Muscle of leg (tissue), 16 donors: ENCODE measurements at places on chromosomes 3 and 15. TPM values are rescaled to one million over a fixed set of nuclear protein-coding genes. Genes with fewer than 3 reads are reported as not detected.

The NRROS gene
- 2.8 TPM for total RNA-seq

DNA sequence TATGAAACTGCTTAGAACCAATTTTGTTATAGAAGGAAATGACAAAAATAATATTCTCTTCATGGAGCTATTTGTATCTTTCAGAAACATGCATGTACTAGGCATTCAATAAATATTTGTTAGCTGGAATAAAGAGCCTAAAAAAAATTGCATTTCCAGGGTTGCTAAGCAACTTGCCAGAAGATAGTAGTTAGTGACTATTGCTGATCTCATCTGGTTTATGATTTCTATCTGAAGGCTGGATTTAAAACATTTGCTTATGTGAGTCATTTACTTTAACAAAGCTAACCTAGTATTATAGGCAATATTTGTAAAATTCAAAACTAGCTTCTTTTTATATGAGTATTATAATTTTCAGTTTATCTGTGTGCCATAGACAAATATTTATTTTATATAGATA lies 78.3 kb downstream of the NAALADL2 start:
- peak; percentile 73 for DNase-seq
- no peak overlapping the region for H3K4me3 ChIP-seq
- no peaks in the 10 kb centered on the region for H3K4me1 ChIP-seq
- no peak overlapping the region for H3K27ac ChIP-seq
- H3K36me3 ChIP-seq, result no peaks in the 10 kb centered on the region
- H3K27me3 ChIP-seq, result no peaks in the 10 kb centered on the region

GRCh38 chr3:159796744-159797143 lies 191.9 kb upstream of the IL12A start:
- no peaks in the 10 kb centered on the region for H3K36me3 ChIP-seq
- no peak overlapping the region for H3K4me3 ChIP-seq
- peaks cover 4% of the 10 kb centered on the region for H3K4me1 ChIP-seq
- no peaks in the 10 kb centered on the region for H3K27me3 ChIP-seq
- peak overlapping the region; percentile 71 for H3K27ac ChIP-seq

The SLC12A8 gene
- 1.5 TPM for total RNA-seq

GRCh38 chr3:188152660-188153436 lies 1.1 kb upstream of the LPP start:
- peak; percentile 78 for DNase-seq
- H3K4me1 ChIP-seq, result peaks cover 25% of the 10 kb centered on the region
- no peaks in the 10 kb centered on the region for H3K27me3 ChIP-seq
- no peaks in the 10 kb centered on the region for H3K36me3 ChIP-seq
- peak overlapping the region; percentile 89 for H3K27ac ChIP-seq

DNA sequence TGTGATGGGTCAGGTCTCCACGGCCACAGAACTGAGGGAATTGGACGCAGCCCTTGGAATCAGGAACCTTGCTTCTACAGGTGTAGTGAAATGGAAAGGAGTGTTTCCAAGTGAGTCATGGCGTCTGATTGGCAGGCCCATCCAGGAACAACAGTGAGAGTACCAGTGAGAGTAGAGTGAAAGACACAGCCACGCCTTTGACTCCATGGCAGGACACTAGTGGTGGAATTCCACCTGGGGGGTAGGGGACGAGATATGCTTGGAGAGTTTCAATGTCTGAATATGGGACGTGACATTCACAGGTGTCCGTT lies 3.0 kb upstream of the SLC28A1 start:
- no peak for DNase-seq
- H3K4me1 ChIP-seq, result no peaks in the 10 kb centered on the region
- no peak overlapping the region for H3K4me3 ChIP-seq
- no peaks in the 10 kb centered on the region for H3K36me3 ChIP-seq

GRCh38 chr3:47121409-47121808 lies 42.5 kb downstream of the SETD2 start:
- H3K4me3 ChIP-seq, result no peak overlapping the region
- H3K27ac ChIP-seq, result no peak overlapping the region
- DNase-seq, result no peak
- peaks cover 24% of the 10 kb centered on the region for H3K36me3 ChIP-seq
- H3K27me3 ChIP-seq, result no peaks in the 10 kb centered on the region

DNA sequence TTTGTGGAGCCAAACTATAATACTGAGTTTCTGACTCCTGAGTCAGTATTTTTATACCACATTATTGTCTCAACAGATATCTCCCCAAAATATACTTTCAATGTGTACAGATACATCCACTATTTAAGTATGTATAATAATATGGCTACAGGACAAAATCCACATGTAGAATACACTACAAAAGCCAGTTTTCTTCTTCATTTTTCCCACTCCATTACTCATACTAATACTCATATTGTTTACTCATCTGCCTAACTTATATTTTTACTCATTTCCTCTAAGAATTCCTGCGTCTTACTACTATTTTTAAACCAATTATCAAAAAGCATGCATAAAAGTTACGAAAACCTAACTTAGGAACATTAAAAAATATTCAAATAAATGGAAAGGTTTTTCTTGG lies 440.8 kb downstream of the ZNF385D start:
- H3K27ac ChIP-seq, result no peak overlapping the region
- H3K4me3 ChIP-seq, result no peak overlapping the region
- no peaks in the 10 kb centered on the region for H3K4me1 ChIP-seq

DNA sequence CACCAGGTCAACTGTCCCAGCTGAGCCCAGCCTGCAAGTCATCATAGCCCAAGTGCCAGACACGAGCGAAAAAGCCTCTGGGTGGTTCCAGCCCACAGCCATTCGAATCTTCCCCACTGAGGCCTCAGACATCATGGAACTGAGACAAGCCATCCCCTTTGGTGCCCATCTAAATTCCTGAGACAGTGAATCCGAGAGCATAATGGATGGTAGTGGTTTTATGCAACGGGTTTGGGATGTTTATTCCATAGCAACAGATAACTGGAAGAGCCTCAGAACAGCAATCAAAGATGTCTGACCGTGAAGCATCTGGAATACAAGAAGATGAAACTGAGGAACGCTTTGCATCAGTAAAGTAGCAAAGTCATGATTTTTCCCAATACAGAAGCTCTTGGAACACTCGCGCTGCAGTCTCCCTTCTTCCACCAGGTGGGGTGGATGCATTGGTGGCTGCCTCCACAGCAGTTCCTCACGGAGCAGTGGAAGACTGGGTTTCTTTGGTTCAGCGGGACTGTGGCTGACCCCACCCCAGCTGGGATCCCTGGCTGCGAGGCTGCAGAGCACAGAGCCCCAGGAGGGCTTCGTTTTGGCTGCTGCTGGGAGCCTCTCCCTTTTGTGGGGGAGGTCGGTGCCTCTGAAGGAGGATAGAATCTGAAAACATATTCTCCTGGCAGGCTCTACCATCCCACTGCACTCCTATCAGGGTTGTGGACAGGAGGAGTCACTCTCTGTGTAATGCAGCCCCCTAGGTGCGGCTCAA lies 26.4 kb upstream of the PDE8A start:
- H3K4me1 ChIP-seq, result peaks cover 6% of the 10 kb centered on the region
- H3K27me3 ChIP-seq, result no peaks in the 10 kb centered on the region
- DNase-seq, result peak; percentile 79
- no peaks in the 10 kb centered on the region for H3K36me3 ChIP-seq

DNA sequence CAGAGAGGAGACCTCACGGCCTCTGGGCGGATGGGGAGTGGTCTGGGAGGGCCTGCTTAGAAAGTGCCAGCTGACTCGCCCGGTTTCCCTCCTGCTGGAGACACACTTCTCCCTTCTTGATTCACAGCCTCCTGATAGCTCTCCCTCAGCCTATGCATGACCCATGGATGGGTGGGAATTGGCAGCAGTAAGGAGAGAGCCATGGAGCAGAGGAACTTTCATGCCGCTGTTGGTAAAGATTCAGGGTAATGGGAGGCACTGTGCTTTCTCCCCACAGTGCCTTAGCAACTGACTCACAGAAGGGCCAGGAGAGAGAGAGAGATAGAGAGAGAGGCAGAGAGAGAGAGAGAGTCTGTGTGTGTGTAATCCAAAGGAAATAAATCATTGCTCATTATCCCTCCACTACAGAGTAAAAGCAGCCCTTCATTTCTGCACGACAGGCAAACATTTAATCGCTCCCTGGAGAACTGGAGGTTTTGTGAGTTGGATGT lies 82.8 kb downstream of the SEMA5B start:
- no peaks in the 10 kb centered on the region for H3K36me3 ChIP-seq
- peaks cover 5% of the 10 kb centered on the region for H3K27me3 ChIP-seq
- H3K4me3 ChIP-seq, result no peak overlapping the region
- H3K4me1 ChIP-seq, result peaks cover 40% of the 10 kb centered on the region

GRCh38 chr3:73575953-73576352 lies 48.8 kb downstream of the PDZRN3 start:
- no peaks in the 10 kb centered on the region for H3K27me3 ChIP-seq
- DNase-seq, result no peak
- H3K27ac ChIP-seq, result no peak overlapping the region
- no peak overlapping the region for H3K4me3 ChIP-seq

DNA sequence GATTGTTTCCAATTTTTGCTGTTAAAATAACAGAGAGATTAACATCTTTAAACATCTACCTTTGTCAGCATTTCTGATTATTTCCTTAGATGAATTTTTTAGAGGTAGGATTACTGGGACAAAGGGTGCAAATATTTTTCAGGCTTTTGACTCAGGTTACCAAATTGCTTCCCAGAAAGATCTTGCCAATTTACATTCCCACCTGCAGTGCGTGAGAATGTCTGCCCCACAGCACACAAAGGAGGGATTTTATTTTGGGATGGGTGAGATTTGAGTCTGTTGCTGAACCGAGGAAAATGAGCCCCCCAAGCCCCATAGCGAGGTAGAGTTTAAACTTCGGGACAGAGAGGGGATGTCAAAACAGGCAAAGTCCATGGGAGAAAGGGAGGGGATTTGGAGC lies 25.9 kb upstream of the RNU6-1 start:
- no peak overlapping the region for H3K27ac ChIP-seq
- H3K4me1 ChIP-seq, result peaks cover 6% of the 10 kb centered on the region
- peaks cover 6% of the 10 kb centered on the region for H3K27me3 ChIP-seq

The GPR87 gene
- total RNA-seq, result not detected

The ESYT3 gene
- total RNA-seq, result 11.0 TPM

- peaks cover 40% of the 10 kb centered on the region for H3K36me3 ChIP-seq
- H3K27ac ChIP-seq, result no peak overlapping the region
- DNase-seq, result no peak
- H3K4me3 ChIP-seq, result no peak overlapping the region
These were observed 13.4 kb downstream of the SEC62 start for GRCh38 chr3:169980055-169980454.

DNA sequence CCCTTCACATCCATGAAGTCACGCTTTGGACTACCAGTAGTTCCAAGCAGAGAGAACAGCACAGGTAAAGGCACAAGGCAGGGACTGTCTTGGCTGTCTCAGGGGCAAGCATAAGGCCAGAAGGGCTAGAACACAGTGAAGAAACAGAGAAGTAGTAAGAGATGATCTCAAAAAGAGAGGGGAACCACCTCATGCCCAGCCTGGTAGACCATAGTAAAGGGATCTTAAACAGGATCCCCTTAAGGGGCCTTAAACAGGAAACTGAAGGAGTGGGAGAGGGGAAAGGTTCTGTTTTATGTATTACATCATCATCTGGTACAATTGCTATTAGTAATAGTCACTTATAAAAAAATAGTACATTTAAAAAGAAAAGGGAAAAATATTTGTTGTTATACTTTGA lies 25.8 kb downstream of the P2RY1 start:
- H3K36me3 ChIP-seq, result no peaks in the 10 kb centered on the region
- H3K27me3 ChIP-seq, result no peaks in the 10 kb centered on the region
- no peak overlapping the region for H3K4me3 ChIP-seq
- H3K27ac ChIP-seq, result no peak overlapping the region
- no peak for DNase-seq
- no peaks in the 10 kb centered on the region for H3K4me1 ChIP-seq

DNA sequence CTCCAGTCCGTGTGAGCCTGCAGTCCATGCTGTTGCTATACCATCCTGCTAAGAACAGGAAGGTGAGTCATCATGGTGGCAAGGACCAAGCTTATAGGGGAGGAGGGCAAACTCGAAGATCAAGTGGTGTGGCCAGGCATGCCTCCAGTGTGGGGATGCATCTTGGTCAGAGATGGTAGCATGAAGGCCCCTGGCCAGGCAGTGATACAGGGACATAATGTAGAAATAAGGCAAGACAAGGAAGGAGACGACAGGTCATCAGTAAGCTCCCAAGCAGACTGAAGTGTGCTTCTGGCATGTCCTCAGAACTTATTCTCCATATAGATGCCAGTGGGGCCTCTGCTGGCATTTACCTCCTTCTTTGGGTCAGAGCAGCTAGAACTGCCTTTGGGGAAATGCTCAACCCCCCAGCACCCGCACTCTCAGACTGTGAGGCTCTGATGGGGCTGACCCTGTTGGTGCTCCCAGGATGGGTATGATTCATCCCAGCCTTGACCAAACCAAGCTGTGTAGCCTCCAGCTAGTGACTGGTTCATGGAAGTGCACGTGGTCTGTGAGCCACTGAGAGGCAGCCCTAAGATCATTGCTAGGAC lies 52.5 kb upstream of the ATP2B2 start:
- H3K4me3 ChIP-seq, result no peak overlapping the region
- H3K4me1 ChIP-seq, result peaks cover 41% of the 10 kb centered on the region
- DNase-seq, result no peak
- H3K27me3 ChIP-seq, result peaks cover 2% of the 10 kb centered on the region
- no peak overlapping the region for H3K27ac ChIP-seq

The CDAN1 gene
- total RNA-seq, result 16.7 TPM

The IQCF5 gene
- total RNA-seq, result not detected

The OGG1 gene
- 21.4 TPM for total RNA-seq

DNA sequence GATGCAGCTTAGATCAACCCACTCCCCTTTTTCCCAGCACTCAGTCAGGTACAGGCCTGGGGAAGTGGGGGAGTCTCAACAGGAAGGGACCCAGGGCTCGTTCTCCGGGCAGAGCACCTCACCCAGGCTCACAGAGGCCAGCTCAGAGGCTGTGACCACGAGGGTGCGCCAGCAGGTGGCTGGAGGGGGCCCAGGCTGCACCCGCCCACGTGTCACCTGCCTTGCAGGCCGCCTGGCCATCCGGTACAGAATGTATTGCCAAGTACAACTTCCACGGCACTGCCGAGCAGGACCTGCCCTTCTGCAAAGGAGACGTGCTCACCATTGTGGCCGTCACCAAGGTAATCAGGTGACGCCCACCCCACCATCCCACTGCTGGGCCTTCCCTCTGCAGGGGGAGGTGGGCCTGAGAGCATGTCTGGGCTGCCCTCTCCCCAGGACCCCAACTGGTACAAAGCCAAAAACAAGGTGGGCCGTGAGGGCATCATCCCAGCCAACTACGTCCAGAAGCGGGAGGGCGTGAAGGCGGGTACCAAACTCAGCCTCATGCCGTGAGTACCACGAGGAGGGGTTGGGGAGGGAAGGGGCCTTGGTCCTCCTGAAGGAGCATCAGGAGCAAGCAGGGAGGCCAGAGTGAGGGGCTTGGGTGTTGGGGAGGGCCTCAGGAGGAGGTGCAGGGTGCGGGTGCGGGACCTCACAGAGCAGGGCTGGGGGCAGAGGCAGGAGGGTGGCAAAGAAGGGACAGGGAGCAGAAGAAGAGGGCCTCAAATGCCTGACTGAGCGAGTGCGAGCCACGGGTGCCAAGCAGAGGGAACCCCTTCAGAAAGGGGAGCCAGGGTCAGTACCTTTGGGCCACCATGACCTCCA lies 14.0 kb upstream of the LMAN1L start:
- H3K4me1 ChIP-seq, result no peaks in the 10 kb centered on the region
- H3K36me3 ChIP-seq, result peaks cover 59% of the 10 kb centered on the region
- no peak overlapping the region for H3K27ac ChIP-seq
- DNase-seq, result no peak

- peaks cover 2% of the 10 kb centered on the region for H3K4me1 ChIP-seq
- H3K27me3 ChIP-seq, result no peaks in the 10 kb centered on the region
- no peak for DNase-seq
- H3K4me3 ChIP-seq, result no peak overlapping the region
These were observed 16.4 kb downstream of the IL12A start for GRCh38 chr3:160005004-160005403.

The SI gene
- total RNA-seq, result not detected

The TP53BP1 gene
- 48.8 TPM for total RNA-seq

The LRRC34 gene
- total RNA-seq, result 4.3 TPM

- no peak overlapping the region for H3K27ac ChIP-seq
- no peaks in the 10 kb centered on the region for H3K27me3 ChIP-seq
- H3K36me3 ChIP-seq, result peaks cover 57% of the 10 kb centered on the region
These were observed 28.8 kb upstream of the IMPDH2 start for GRCh38 chr3:49058011-49058410.

The HAPLN3 gene
- total RNA-seq, result 11.9 TPM
